ENCODE measurements at places on chromosomes 5 and 9.

DNA sequence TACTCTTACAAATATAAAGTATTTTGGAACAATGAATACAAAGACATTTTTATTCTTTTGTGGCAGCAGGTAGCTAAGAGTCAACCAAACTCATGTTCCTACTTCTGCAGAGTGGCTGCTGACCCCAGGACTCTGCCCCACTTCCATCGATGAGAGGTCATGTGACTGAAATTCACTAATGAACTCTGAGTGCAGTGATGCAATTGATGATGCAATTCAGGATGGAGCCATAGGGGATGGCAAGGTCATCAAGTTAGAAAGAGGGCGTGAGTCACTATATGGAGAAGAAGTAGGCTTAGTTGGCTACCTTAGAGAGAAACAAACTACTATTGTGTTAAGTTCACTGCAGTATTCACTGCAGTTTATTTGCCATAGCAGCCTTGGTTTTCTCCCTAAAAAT is 340.4 kb downstream of the CTNND2 start:
- DNase-seq, result no peak

DNA sequence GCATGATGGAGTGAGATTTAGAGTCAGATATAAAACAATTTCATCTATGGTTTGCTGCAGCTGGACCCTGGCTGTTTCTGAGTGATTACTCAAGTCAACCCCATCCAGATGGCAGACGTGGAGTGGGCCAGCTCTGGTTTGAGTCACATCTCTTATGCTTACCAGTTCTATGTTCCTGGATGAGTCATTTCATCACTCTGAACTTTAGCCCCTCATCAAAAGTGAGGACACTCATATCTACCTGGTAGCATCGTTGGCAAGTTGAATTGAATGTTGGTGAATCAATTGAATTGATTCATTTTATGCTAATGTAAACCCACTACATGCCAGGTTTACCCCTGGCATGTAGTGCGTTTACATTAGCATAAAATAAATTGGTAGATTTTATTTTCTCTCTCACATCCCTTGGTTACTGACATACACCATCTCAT is 176.4 kb downstream of the FGF18 start:
- DNase-seq, result no peak

DNA sequence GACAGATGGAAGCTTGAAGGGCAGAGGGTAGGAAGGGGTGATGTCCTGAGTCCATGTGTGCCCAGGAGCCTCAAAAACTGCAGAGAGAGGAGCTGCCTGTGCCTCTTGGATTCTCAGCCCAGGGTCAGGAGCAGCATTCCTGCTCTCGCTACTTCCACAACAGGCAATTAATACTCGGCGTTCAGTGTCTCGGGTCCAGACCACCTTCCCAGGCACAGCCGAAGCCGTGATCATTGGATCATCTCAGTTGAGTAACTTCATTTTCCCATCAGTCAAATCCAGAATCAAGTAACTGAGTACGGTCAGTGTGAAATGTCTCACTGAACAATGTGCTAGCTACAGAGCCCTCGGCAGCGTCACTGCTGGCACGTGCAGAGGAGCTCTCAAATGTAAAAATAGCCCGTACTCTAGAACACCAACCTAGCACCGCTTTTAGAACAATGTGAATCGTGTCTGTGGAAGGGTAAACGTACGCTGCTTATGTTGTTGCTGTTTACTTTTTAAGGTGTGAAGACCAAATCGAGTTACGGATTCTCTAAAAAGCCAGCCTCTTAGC is 63.5 kb upstream of the IRX4 start:
- no peak for DNase-seq

DNA sequence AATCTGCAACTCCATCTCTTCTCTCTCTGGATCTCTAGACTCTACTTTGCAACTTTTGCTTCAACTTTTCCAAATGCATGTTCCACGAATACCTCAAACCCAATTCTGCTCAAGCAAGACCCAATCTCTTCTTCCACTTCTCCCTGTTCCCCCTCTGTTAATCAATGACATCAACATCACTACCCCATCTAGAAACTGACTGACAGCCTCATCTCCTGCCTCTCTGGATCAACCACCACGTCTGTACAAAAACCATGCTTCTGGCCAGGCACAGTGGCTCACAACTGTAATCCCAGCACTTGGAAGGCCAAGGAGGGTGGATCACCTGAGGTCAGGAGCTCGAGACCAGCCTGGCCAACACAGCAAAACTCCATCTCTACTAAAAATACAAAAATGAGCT is 12.2 kb downstream of the GLDC start:
- DNase-seq, result no peak

GRCh38 chr9:108951578-108951977 is 17.4 kb downstream of the ABITRAM start:
- DNase-seq, result no peak

DNA sequence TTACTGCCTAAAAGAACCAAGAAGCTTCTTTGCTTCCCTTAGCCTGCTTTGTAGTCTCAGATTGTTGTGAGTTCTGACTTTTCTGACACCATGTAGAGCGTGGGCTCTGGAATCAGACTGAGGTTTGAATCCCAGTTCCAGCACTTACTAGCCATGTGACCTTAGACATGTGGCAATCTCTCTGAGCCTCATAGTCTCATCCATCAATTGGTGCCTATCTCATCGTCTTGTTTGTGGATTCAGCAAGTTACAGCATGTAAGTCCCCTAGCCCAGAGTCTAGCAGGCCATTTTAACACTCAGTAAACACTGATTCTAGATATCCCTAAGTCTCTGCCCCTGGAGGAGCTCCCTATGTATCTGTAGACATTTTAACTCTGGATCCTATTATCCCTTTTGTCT is 94.7 kb downstream of the ANGPTL2 start:
- DNase-seq, result no peak

- DNase-seq, result no peak
Observed at GRCh38 chr5:14594378-14595074, 12.9 kb downstream of the OTULINL start.

DNA sequence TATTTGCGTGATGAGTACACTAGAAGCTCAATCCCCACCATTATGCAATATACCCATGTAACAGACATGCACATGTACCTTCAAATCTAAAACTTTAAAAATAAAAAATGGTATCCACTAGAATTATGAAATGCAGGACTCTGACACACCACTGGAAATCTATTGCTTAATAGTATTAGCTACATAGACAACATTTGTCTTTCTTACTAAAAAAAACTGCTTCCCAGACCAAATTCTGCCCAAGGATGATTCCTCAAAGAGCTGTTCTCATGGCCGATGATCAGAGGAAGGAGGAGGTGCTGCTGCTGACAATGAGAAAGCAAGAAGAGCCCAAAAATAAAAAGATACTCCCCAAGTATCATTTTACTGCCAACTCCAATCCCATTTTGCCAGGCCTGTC is 67.2 kb downstream of the TTC39B start:
- DNase-seq, result no peak

DNA sequence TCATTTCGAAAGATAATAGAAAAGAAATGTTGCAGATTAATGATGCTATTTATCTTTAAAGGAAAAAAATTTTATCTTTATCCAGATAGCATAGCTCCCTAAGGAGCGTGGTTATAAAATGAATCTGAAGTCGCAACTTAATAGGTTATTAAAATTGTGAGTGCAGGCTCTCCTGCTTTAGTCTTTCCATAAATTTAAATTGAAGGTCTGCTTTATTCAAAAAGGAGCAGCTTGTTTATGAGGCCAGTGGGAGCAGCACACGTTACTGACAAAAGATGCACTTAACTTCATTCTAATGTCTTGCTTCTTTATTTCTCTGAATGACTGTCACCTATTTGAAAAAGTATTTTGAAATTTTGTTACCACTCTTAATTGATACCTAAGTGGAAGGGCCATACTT is 95.0 kb downstream of the ZCCHC7 start:
- no peak for DNase-seq

DNA sequence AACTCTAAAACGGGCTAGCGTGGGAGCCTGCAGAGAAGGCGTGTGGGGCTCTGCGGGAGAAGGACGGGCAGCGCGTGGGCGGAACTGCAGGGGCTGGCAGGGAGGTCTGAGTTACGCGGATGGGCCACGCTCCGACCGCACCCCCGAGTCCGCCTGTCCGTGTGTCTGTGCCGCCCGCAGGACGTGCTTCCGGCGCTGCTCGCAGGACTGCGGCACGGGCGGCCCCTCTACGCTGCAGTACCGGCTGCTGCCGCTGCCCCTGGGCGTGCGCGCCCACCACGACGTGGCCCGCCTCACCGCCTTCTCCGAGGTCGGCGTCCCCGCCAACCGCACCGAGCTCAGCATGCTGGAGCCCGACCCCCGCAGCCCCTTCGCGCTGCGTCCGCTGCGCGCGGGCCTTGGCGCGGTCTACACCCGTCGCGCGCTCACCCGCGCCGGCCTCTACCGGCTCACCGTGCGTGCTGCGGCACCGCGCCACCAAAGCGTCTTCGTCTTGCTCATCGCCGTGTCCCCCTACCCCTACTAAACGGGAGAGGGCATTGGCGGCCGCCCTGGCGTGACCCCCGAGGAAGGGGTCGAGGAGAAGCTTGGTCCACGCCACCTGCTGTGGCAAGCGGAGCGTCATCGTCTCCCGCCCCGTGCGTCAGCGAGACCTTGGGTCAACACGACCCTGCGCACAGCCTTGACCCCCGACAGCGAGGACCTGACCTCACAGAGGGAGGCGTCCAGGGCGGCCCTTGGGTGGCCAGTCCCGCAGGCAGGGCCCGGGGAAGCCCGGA is 11.4 kb upstream of the ASS1 start:
- DNase-seq, result peak; percentile 32

DNA sequence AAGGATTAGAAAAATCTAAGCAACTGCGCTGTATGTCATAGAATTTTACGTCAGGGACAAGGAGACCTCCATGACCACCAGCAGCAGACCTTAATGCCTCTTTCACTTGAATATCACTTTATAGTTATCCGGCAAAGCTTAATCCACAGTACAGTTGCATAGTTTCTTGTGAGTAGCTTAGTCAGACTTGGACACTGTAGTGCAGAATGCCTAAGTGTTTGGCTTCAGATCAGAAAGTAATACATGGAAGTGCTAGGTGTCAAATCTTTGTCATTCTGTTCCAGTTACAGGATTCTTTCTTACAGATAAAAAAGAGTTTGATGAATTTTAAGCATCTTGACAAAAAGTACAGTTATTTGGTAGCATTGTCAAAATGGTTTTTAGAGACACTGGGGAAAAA is 239.9 kb upstream of the PAPPA start:
- DNase-seq, result no peak

GRCh38 chr5:83913593-83913992 is 192.9 kb upstream of the HAPLN1 start:
- no peak for DNase-seq

DNA sequence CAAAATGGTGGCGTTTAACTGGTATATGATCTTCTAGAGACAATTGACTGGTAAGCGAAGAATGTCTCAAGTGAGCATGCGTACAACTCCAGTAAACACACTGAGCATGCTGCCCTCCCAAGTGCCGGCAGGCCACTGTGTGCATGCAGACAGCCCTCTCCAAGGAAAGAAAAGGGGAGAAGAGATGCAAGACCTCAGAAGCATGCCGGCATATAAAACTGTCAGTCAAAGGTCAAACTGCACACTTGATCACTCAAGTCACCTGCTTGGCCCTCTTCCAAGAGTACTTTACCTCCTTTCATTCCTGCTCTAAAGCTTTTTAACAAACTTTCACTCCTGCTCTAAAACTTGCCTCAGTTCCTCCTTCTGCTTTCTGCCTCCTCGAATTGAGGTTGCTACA is 910.2 kb downstream of the TAF11L14 start:
- DNase-seq, result no peak

All from activated naive CD4-positive, alpha-beta T cell treated with Interleukin-2 at 50 U/mL for 16 hours (primary cell).